Stimulated activated CD8-positive, alpha-beta memory T cell treated with anti-CD3 and anti-CD28 coated beads, Interleukin-7, amount 100 ng/mL, for 48 hours (primary cell): ENCODE measurements at places on chromosomes 16 and 17.
A peak's percentile ranks its signal among the peaks of the same experiment; 100 is the strongest.

GRCh38 chr16:69078073-69078472 is 27.4 kb upstream of the HAS3 start:
- no peak for DNase-seq

DNA sequence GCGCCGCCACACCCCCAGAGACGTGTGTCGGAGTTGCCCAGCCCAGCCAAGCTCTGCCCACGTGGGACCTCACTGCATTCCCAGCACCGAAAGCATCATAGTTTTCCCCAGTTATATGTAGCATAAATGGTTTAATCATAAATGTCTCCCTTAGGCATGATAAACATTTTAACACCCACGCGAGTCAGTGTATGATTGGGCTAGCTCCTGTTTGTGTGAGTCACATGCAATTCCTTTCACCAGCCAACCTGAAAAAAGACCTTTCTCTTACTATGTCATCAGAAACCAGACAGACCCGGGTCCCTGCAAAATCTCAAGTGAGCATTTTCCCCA is 9.2 kb downstream of the TAF1C start:
- no peak for DNase-seq

DNA sequence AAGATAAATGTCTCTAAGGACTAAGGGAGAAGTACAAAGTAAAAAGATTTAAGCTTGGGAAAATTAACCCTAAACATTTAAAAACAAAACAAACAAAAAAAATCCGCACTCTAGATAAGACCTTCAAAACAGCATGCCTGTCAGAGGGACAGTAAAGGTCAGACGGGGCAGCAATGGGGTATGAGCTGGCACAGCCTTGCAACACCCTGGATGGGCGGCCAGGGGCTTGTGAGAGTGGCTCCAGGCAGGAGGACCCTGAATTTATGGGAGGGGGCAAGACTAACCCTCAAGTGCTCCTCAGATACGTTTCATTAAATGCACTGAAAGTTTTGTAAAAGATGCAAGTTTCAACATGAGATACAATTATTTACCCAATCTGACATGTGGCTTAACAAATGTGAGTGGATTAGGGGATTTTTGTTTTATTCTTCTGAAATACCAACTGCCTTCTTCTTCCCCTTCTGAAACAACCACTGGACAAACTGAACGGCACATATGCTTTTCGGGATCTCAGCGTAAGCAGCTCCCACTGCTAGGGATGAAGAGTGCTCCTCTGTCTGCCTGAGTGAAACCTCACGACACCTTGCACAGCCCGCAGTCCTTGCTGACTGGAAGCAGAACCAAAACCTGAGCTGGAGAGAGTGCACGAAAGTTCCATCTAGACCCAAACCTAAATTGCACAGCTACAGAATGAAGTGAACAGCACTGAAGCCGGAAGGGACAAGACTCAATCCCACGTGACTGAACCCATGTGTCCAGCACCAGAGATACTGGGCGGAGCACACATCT is 128.4 kb downstream of the ANKRD11 start:
- DNase-seq: no peak

DNA sequence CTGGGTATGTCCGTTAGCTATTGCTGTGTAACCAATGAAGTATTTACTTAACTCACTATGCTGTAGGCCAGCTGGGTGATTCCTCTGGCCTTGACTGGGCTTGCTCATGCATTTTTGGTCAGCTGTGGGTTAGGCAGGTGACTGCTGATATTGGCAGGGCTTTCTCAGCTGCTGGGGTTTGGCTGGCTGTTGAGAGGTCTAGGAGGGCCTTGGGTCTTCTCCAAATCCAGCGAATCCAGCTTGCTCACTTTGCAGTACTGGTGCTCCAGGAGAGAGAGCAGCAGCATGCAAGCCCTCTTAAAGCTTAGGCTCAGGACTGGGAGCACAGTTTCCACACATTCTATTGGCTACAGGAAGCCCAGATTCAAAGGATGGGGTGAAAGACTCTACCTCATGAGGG is 270.1 kb downstream of the PHKB start:
- no peak for DNase-seq

- DNase-seq: no peak
These were observed 1568.1 kb upstream of the GOT2 start for GRCh38 chr16:60302261-60302660.

DNA sequence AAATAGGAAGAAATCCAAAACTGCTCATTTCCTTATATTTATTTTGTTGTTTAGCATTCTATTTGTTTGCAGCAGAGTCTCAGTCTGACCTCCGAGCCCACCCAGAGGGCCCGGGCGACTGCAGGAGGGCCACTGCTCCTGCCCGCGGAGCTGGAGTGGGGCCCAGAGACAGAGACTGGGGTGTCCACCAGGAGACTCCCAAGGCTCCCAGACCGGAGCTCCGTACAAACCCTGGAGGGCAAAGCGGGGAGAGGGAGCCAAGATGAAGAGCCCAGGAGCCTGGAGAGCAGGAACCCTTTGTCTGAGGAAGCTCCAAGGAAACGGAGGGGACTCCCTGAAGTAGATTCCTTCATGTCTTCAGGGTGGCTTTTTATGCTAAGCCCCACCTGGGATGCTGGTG is 57.9 kb downstream of the AXIN2 start:
- DNase-seq: no peak

DNA sequence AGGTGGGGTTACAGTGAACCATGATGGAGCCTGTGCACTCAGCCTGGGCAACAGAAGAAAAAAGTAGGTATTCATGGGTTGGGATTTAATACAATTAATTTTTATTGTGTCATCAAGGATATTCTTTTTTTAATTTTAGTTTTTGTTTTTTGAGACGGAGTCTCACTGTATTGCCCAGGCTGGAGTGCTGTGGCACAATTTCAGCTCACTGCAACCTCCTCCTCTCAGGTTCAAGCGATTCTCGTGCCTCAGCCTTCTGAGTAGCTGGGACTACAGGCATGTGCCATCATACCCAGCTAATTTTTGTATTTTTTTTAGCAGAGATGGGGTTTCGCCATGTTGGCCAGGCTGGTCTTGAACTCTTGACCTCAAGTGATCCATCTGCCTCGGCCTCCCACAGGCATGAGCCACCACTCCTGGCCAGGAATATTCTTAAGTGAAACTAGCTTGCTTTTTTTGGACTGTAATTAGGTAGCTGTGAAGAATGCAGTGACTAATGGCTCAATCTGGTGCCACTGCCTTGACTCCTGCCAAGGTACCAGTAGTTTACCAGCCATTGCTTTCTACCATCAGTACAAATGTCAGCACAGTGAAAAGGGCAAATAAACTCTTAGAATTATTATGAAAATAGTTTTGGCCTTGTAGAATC is 4.8 kb downstream of the PPM1D start:
- no peak for DNase-seq

GRCh38 chr17:1485423-1486376 is 6.8 kb downstream of the MYO1C start:
- DNase-seq: peak; percentile 39

- DNase-seq: peak; percentile 25
These were observed 20.4 kb upstream of the WDR45B start for GRCh38 chr17:82668631-82669099.

GRCh38 chr16:84786605-84787262 is 33.1 kb upstream of the CRISPLD2 start:
- no peak for DNase-seq

GRCh38 chr16:88299751-88300462 is 82.9 kb upstream of the ZNF469 start:
- DNase-seq: no peak

GRCh38 chr16:25257470-25257955 is at the start of gene ZKSCAN2:
TSS of gene ZKSCAN2 (minus strand) at chr16:25257845. CDS start at chr16:25257127, 718 bp downstream.
- DNase-seq: peak; percentile 80

DNA sequence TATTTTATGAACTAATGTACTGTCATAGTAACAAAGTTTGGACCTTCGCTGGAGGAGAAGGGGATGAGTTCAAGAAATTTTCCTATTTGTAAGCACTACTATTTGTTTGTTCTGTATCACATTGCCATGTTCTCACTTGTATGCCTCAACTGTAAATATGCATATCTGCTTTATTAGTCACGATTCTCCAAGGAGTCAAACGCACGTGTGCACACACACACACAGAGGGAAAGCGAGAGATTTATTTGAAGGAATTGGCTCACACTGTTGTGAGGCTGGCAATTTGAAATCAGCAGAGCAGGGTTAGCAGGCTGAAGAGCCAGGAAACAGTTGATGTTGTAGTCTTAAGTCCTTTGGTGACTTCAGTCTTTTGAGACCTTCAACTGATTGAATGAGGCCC is 24.9 kb upstream of the MYH2 start:
- no peak for DNase-seq

GRCh38 chr16:4410335-4411075 is 5.9 kb downstream of the CORO7 start:
- no peak for DNase-seq

- no peak for DNase-seq
These were observed 59.2 kb downstream of the ATP2C2 start for GRCh38 chr16:84427553-84427952.

DNA sequence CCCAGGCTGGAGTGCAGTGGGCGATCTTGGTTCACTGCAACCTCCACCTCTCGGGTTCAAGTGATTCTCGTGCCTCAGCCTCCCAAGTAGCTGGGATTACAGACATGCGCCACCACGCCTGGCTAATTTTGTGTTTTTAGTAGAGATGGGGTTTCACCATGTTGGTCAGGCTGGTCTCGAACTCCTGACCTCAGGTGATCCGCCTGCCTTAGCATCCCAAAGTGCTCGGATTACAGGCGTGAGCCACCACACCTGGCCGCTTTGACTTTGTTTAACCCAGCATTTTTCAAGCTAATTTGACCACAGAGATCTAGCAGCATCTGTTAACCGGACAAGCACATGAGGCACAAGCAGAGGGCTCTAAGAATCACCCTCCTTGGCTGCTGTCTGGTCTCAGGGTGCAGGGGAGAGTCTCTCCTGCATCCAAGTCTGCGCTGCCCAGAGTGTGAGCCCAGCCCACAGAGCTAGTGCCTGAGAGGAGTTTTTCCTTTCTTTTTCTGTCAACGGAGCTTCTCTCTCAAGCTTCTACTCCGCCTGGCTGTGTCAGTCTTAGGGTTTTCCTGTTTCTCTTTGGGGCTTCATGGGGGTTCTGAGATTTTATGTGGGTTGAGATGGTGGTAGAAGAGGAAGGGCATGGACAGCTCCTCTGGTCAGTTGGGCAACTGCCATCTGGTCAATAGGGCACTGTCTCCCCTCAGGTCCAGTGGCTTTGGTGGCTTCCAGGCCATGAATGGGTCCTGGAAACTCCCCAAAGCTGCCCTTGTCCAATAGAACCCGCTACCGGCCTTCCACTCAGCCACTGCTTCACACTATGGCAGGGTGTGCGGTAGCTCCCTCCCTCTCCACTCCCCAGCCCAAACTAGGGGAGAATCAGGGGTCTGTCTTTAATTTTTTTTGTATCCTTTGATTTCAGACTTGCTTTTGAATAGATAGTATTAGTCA is 59.6 kb downstream of the TNFRSF13B start:
- DNase-seq: no peak

GRCh38 chr17:67021196-67021595 is 23.2 kb upstream of the CACNG1 start:
- no peak for DNase-seq

DNA sequence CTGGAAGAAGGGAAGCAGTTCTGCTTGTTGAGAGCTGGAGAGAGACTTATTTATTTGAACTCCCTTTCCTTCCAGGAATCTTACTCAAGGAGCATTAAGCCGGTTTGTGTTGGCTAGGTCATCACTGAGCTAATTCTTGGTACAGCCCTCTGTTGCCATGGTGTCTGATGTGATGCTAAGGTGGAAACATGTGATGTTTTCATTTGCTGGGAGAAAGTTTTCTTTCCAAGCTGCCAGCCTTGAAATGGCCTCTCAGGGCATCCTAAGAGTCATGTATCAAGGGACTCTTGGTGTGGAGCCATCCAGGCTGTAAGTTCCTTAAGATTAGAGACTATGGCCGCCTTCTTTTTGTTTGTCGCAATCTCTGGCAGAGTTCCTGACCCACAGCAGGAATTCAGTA is 4.2 kb downstream of the PSKH1 start:
- DNase-seq: no peak

- no peak for DNase-seq
These were observed 590 bp downstream of the TMEM219 start for GRCh38 chr16:29962344-29962994.

DNA sequence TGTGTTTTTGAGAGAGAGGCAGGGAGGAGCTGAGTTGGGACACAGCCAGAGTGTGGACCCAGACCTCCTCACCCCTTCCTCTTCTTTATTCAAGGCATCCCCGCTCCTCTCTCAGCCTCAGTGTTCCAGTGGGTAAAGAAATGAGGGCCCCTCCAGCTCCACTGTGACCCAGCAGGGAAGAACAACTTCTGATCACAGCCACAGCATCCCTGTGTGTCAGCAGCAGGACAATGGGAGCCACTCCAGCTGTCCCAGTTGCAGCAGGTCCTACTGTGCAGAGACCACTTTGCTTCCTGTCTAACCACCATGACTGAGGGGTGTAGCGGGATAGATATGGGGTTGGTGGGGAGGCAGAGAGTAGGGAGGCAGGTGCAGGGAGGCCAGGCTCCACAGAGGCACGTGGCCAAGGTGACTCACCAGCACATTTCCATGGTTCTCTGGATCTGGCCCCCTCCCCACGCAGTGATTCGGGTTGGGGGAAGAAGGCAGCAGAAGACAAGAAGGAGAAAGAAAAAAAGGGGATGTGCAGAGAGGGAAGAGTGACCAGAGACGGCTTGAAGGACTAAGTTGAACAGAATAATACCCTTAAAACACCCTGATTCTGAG is 24.5 kb downstream of the PIK3R5 start:
- DNase-seq: no peak

DNA sequence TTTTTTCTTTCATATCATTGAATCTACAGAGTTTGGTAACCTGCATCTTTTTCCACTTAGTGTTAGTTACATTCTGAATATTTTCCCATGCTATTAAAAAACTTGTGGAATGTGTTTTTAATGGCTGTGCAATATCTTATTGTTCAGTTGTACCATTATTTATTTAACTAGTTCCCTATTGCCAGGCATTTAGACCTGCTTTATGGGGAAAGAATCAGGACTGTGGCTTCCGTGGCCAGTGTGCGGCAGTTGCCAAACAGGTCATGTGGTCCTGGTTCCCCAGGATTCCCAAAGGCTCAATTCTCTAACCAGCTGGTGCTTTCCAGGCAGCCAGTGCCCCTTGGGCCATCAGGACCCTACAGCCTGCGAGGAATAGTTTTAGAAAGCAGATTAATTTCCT is 30.8 kb downstream of the NDEL1 start:
- no peak for DNase-seq

DNA sequence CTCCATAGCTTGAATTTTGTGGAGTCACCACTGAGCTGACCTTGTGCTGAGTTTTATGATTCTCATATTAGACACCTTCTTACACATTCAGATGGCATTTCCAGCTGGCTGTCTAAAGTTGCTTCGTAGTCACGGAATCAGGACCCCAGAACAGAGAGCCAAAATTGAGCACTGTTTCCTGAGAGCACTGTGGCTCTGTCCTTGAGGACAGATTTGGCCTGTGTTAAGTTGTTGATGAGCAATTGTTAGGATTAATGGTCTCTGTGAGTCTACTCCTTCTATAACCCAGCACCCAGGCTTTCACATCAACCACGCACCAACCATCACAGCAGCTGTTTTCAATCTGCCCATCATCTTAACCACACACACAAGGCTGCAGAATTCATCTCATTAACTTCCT is 277.5 kb upstream of the HSBP1 start:
- no peak for DNase-seq

GRCh38 chr17:57553991-57554825 is 190.9 kb downstream of the CCDC182 start:
- no peak for DNase-seq

GRCh38 chr17:71934520-71934919 is 186.3 kb upstream of the SOX9 start:
- DNase-seq: no peak

GRCh38 chr17:18182110-18182977 is 1.3 kb upstream of the ALKBH5 start:
- no peak for DNase-seq

GRCh38 chr17:10271106-10271562 is 72.7 kb upstream of the GAS7 start:
- no peak for DNase-seq

- no peak for DNase-seq
These were observed 118.8 kb downstream of the ITFG1 start for GRCh38 chr16:47342055-47342454.
